ENCODE measurements at places on chromosomes 1 and 21.

- DNase-seq, result no peak
Observed at GRCh38 chr1:39485046-39485803, 6.2 kb upstream of the BMP8A start.

GRCh38 chr1:92446546-92446945 lies 40.2 kb downstream of the GFI1 start:
- DNase-seq, result no peak

DNA sequence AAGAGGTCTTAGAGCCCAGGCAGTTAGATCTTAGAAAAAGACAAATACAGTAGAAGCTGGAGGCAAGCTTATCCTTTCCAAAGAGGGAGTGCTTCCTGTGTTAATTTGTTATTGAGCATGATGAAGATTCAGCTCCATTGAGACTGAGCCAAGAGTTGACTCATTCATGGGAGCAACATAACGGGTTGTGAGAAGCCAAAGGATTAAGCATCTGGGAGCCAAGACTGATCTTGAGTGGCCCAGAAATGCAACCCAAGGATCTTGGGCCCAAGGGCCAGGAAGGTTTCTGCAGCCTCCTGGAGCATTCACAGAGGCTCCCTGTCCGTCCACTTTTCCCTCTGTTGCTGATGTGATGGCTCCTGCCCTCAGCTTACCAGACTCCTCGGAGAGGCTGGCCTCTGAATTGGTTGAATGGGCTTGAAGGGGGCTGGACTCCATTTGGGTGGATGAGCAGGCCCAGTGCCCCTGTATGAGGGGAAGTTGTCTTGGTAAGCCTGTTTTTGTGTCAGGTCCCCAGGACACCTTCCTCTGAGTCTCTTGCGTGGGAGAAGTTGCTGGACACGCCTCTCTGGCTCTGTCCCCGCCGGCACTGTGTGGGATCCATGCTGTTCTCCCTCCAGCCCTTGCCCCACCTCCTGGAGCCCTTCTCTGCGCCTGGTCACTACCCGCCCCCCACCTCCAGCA lies 42.4 kb downstream of the PDE9A start:
- no peak for DNase-seq

GRCh38 chr1:211738691-211739301 lies 63.4 kb upstream of the NEK2 start:
- DNase-seq, result peak; percentile 9

GRCh38 chr1:157963713-157964112 lies 29.7 kb upstream of the KIRREL1 start:
- DNase-seq, result no peak

GRCh38 chr1:234631721-234632125 lies 21.7 kb upstream of the IRF2BP2 start:
- no peak for DNase-seq

DNA sequence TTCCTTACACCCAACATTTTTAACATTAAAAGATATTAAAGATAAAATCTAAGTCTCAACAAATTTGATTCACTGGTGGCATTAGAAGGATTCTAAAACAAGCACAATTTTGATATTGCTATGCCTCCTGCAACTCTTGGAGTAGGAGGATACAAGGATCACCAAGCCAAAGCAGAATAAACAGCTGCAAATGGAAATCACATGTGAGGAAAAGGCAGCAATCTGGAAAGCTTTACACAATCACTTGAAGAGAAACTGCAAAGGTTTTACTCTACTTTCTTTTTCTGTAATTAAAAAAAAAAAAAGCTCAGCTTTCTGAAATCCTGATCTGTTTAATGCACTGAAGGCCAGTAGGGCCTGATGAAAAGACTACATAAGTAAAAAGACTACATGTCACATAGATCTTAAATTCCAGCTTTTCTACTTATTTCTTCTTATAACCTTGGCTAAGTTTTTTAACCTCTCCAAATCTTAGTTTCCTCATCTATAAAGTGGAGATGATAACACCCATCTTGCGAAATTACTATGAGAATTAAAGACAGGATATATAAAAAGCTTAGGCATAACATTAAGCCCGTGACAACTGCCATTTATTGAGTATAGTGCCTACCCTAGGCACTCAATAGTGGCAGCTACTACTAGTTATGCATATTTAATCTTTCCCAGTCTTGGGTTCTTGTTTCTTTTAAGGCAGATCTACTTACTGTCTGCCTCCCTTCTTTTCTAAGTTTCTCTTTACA lies 73.5 kb downstream of the EPS15 start:
- DNase-seq, result no peak

GRCh38 chr21:45381865-45382696 lies 22.9 kb upstream of the COL18A1 start:
- DNase-seq, result no peak
